ENCODE measurements at places on chromosomes 7 and 10. TPM values are rescaled to one million over a fixed set of nuclear protein-coding genes. Genes with fewer than 3 reads are reported as not detected.

DNA sequence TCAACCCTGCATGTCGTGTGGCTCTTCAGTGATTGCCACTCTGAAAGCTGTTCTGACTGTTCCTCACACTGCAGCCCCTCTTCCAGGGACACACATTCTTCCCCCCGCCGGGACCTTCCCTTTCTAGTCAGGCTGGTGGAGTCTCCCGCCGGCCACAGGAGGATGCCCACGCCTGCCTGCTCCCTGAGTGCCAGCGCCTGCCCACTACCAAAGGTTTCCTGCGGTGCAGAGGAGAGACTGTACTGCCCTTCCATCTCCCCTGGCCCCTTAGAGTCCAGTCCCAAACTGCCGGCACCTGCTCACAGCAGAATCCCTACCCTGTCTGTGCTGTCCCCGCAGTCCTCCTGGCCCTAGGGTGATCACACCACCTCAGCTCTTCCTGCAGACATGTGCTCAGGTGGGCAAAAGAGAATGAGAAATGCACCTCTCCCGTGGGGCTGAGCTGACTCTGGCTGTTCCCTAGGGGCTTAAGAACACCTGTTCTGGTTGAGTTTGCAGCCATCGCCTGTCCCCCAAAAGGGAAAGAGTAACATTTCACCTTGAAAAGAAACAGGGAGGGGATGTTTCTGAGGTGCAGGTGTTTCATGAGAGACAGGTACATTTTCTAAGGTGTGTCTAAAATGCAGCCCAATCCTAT is 1.4 kb downstream of the PODXL start:
- DNase-seq = no peak

GRCh38 chr7:25944777-25945515 is 207.1 kb upstream of the NFE2L3 start:
- DNase-seq = no peak

DNA sequence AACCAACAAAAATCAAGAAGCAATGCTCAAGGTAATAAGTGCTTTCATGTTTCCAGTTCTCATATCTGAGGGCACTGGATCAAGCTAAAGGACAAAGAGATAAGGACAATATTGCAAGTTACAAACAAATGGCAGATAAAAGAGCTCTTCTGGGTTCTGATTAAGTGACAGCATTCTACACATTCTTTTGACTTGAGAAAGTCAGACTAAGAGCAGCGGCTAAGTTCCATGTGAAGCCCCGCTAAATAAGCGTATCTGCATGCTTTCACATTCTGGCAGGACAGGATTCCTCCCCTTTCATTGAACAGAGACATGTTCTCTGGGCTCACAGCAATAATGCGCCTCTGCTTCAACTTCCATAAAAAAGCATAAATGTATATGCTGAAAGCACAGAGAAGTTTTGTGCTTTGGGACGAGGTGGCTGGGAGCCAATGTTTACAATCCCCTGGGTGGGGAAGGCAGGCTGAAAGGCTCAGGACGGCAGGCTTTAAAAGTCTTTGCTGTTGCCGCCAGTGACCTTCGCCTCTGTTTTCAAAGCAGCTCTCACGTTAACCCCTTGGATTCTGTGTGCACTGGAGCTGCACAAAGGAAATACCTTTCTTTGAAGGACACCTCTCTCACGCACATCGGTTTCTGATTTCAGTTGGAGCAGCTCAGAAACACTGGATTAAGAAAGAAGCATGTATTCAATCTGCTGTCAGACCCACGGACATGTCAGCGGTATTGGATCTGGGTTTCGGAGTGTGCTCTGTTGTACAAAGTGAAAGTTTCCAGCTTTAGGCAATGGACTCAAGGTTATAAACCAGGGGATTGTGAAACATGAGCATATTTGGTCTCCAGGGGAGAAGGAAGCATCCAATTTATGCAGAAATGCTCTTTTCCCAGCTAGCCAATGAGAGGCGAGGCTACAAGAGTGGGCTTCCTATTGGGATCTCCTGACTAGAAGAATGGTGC is 105.4 kb upstream of the FAM133B start:
- DNase-seq = no peak

DNA sequence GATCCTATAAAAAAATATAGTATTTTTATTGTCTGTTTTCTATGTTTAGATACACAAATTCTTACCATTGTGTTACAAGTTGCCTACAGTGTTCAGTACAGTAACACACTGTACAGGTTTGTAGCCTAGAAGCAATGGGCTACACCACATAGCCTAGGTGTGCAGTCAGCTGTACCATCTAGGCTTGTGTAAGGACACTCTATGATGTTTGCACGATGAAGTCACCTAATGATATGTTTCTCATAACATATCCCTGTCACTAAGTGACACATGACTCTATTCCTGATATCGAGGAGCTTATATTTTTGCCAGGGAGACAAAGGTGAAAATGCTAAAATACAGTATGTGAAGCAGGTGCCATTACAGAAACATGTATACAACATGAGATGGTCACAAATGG is 18.6 kb downstream of the ZNF25 start:
- no peak for DNase-seq

DNA sequence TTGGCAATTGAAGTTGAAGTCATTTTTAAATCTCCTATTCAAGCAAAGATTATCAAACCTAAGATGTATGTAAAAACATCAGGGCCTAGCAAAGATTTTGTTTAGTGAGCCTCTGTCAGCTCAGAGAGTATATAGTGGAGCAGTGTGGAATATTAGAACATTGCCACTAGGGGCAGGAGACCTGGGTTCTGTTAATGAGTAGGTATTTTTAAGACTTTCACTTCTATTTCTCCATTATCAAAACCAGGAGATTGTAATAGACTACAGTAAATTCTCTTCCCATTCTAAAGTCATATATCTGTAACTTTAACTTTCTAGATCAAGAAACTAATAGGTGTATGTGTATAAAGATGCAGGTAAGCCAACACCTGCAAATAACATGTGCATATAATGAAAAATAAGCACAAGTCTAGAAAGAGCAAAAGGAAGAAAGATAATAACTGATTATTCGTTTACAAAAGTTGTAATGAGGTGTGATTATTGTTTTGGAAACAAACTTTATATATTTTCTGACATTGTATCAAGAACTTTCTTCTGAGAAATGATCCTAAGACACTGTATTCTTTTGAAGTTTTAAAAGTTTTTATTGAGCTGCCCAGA is 64.4 kb downstream of the KCND2 start:
- DNase-seq = no peak

DNA sequence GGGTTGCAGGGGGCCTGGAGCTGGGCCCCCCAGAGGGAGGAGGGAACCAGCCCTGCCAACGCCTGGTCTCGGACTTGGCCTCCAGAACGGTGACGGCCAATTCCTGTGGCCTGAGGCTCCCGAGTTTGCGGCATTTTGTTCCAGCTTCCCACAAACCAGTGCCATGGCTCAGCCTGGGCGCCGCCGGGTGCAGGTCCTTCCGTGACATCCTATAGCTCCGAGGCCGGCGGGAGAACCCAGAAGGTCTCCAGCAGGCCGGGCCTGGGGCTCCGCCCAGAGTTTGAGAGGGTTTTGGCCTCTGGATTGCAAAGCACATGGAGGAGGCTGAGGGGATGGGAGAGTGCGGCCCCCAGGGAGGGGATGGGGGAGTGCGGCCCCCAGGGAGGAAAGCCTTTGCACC is 92.6 kb downstream of the UNCX start:
- DNase-seq = no peak

DNA sequence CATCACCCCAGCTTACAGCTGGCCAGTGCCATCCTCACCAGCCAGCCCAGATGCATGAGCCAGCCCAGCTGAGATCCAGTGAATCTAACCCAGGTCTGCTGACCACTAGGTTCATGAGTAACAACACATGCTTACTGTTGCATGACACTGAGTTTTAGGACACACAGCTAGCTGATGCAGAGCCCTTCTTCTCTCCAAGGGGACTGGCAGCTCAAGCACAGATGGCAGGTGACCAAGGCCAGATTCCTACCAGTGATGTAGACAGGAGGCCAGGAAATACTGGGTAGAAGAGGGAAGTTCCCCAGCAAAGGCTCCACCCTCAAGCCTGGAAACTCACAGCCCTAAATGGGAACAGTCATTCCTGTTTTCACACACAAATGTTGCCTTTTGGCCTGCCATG is 236.6 kb downstream of the GRID1 start:
- no peak for DNase-seq

DNA sequence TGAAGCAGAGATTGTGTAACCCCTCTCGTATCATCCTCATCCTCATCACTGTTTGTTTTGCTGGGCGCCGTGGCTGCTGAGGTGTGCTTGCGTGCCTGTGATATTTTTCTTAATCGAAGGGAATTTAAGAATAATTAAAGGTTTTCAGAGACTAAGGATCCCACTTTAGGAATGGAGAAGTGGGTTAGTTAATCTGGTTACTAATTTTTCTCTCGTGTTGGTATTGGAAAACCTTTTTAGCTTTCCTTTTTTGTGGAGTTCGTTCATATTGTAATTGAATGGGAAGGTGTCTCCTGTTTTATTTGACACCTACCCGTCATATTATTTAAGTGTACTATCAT is 1.3 kb downstream of the UBN2 start:
- DNase-seq = no peak

DNA sequence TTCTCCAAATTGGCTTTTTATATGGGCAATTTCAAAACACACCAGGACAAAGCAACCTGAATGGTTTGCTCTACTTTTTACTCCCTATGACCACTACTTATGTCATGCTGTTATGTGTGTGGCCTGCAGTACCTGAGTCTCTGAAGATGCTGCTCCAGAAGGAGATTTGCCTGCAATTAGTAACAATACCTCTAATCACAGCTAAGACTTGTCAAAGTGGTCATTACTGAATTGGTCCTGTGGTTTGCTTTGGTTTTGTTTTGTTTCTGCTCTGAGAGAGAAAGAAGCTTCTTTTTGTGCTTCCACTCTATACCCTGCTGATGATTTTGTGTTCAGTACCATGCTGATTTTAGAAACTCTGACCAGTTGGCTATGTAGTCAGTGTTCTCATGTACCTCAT is 25.5 kb downstream of the HGF start:
- DNase-seq = no peak

- DNase-seq = no peak
Observed at GRCh38 chr10:15144788-15145187, 23.7 kb downstream of the NMT2 start.

DNA sequence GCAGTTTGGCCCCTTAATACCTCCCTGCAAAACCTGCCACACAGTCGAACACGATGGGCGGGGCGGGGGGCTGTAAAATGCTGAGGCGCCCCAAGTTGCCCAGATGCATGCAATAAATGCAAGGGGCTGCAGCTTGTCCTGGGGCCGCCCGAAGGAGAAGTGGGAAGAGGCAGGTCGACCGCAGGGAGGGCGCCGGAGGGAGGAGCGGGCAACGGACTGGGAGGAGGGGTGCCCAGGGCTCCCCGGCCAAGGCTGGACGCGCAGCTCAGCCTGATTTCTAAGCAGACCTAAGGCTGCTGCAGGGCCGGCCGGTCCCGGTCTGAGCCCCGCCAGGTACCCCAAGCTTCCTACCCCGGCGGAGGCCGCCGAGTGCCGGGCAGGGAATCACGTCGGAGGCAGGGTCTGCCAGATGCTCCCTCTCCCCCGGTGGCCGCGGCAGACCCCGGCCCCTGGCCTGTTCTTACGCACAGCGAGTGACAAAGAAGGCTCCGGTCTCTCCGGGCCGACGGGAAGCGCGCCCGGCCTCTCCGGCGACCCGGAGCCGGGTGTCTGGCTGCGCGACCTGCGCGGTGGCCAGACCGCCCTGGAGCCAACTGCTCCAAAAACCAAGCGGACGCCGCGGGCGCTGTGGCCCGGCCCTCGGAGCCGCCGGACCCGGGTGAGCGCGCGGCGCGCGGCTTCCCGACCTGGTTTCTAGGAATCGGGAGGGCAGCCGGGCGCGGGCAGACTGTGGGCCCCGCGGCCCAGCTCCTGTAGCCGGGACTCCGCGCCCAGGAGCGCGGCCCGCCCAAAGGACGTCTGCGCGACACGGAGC is 744 bp upstream of the EBF3 start:
- DNase-seq = no peak

GRCh38 chr10:99654390-99655175 is 4.7 kb upstream of the ENTPD7 start:
- DNase-seq = no peak

DNA sequence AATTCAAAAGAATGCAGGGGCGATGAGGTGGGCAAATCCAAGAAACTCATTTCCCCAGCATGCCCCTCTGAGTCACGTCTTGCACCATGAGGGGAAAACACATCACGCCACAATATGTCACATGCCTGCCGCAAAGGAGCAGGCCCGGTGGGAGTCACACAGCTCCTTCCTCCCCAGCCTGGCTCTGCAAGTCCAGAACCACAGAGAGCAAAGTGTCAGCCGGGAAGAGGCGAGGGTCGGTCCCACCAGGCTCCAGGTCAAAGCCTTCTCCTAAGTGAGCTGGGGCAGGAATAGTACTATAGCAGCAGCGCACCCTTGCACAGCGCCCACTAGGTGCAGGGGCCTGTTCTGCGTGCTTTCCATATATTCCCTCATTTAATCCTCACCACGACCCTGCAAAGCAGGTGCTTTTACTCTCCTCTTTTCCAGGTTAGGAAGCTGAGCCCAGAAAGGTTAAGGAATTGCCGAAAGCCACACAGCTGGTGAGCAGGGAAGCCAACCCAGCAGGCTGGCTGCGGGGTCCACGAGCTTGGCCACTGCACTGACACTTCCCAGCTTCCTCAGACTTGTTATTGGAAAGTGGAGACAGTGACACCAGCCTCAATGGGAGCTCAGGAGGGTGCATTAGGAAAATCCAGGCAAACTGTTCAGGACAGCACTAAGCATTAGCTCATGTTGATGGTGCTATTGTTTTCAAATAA is 94.0 kb upstream of the ZMIZ1 start:
- peak; percentile 70 for DNase-seq

SGMS1 gene
- total RNA-seq = 78.8 TPM

CASP2 gene
- 42.3 TPM for total RNA-seq

SLC29A4 gene
- total RNA-seq = 3.7 TPM

AKR1D1 gene
- total RNA-seq = not detected

H2AZ2 gene
- 104 TPM for total RNA-seq
